Right ventricle myocardium inferior (tissue), 1 donor: ENCODE measurements at places on chromosomes 11 and 22. TPM values are rescaled to one million over a fixed set of nuclear protein-coding genes. Genes with fewer than 3 reads are reported as not detected.

Gene CNTF
- 0.70 TPM for total RNA-seq

Gene LPXN
- 3.9 TPM for total RNA-seq

Gene INS
- total RNA-seq, result not detected

Gene ADAMTS15
- 45.6 TPM for total RNA-seq

Gene C11orf21
- 47.1 TPM for total RNA-seq

Gene NPTXR
- total RNA-seq, result 19.7 TPM

Gene B4GALNT4
- 0.54 TPM for total RNA-seq

Gene BIRC3
- total RNA-seq, result 10.6 TPM

Gene TP53AIP1
- total RNA-seq, result not detected

Gene ACR
- total RNA-seq, result 0.27 TPM

Gene GGTLC3
- total RNA-seq, result not detected

Gene SCGB1A1
- not detected for total RNA-seq

Gene SEPTIN5
- 120 TPM for total RNA-seq

Gene METTL15
- total RNA-seq, result 9.4 TPM

Gene C11orf52
- 1.9 TPM for total RNA-seq

Gene C11orf16
- total RNA-seq, result not detected

Gene RDX
- total RNA-seq, result 116 TPM

Gene OR56A1
- total RNA-seq, result not detected

Gene EMID1
- total RNA-seq, result 0.43 TPM

Gene ANO1
- 6.7 TPM for total RNA-seq

Gene MS4A6A
- 64.0 TPM for total RNA-seq

Gene SHISA8
- 6.8 TPM for total RNA-seq

Gene CRYBB2
- not detected for total RNA-seq

Gene SCN3B
- 1.2 TPM for total RNA-seq

Gene RIMBP3B
- 0.08 TPM for total RNA-seq

Gene OR5L1
- not detected for total RNA-seq

Gene P2RX6
- 2.8 TPM for total RNA-seq

Gene POU2AF3
- 0.65 TPM for total RNA-seq

Gene RNF215
- 3.7 TPM for total RNA-seq

Gene PTS
- 31.4 TPM for total RNA-seq

Gene NXPE4
- total RNA-seq, result not detected

Gene LRRC55
- total RNA-seq, result 0.51 TPM

Gene HEPACAM
- total RNA-seq, result 0.41 TPM

Gene THY1
- total RNA-seq, result 1.8 TPM

Gene MS4A15
- total RNA-seq, result not detected

Gene DBX1
- not detected for total RNA-seq

Gene OR8G1
- total RNA-seq, result not detected

Gene SLC22A8
- total RNA-seq, result not detected
